Sciatic nerve (tissue), 2 donors: ENCODE measurements at places on chromosomes 4 and X. TPM values are rescaled to one million over a fixed set of nuclear protein-coding genes. Genes with fewer than 3 reads are reported as not detected.

GRCh38 chrX:146481735-146482134 lies 327.8 kb upstream of the CXorf51B start:
- DNase-seq: no peak

GRCh38 chr4:26803211-26803861 lies 57.3 kb upstream of the STIM2 start:
- DNase-seq: no peak

GRCh38 chr4:88757776-88758175 lies 60.1 kb upstream of the NAP1L5 start:
- DNase-seq: no peak

- no peak for DNase-seq
Observed at GRCh38 chrX:136262243-136262642, 11.0 kb upstream of the MAP7D3 start.

DNA sequence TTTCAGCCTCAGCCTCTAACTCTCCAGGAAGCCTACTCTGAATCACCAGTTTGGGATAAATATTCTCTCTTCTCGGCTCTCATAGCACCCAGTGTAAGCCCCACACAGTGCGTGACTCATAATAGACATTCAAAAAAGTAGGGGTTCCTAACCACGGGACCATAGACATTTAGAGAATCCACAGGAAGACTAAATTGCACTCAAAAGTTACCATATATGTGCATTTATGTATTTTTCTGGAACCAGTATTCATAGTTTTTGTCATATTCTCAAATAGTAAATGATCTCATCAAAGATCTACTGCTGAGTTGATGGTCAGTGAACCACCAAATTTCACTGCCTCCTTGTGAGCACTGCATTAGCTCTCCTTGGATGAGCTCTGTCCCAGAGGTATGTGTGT lies 625.7 kb downstream of the SMARCA1 start:
- no peak for DNase-seq

LANCL3 gene
- 0.36 TPM for total RNA-seq

- no peak for DNase-seq
Observed at GRCh38 chrX:123157586-123157985, 26.5 kb upstream of the GRIA3 start.

CDKL2 gene
- 2.4 TPM for total RNA-seq

- DNase-seq: no peak
Observed at GRCh38 chr4:68810919-68811318, 4.9 kb upstream of the UGT2B10 start.

ALAS2 gene
- total RNA-seq: 65.2 TPM
